Activated CD4-positive, alpha-beta memory T cell treated with anti-CD3 and anti-CD28 coated beads for 36 hours (primary cell): ENCODE measurements at places on chromosomes 5 and 9. TPM values are rescaled to one million over a fixed set of nuclear protein-coding genes. Genes with fewer than 3 reads are reported as not detected.

Gene FNIP1
- 14.0 TPM for total RNA-seq

Gene RARS1
- 101 TPM for total RNA-seq

Gene CAVIN4
- 0.07 TPM for total RNA-seq

- peaks cover 6% of the 10 kb centered on the region for H3K4me1 ChIP-seq
- DNase-seq, result no peak
- H3K4me3 ChIP-seq, result no peak overlapping the region
- H3K36me3 ChIP-seq, result no peaks in the 10 kb centered on the region
- H3K27ac ChIP-seq, result no peak overlapping the region
- peaks cover 14% of the 10 kb centered on the region for H3K27me3 ChIP-seq
These were observed 74.1 kb upstream of the SH3PXD2B start for GRCh38 chr5:172528440-172528839.

- H3K4me3 ChIP-seq, result no peak overlapping the region
- no peaks in the 10 kb centered on the region for H3K27me3 ChIP-seq
- no peak overlapping the region for H3K27ac ChIP-seq
- H3K4me1 ChIP-seq, result peaks cover 47% of the 10 kb centered on the region
- no peak for DNase-seq
These were observed 12.4 kb downstream of the NFIL3 start for GRCh38 chr9:91411096-91411771.

DNA sequence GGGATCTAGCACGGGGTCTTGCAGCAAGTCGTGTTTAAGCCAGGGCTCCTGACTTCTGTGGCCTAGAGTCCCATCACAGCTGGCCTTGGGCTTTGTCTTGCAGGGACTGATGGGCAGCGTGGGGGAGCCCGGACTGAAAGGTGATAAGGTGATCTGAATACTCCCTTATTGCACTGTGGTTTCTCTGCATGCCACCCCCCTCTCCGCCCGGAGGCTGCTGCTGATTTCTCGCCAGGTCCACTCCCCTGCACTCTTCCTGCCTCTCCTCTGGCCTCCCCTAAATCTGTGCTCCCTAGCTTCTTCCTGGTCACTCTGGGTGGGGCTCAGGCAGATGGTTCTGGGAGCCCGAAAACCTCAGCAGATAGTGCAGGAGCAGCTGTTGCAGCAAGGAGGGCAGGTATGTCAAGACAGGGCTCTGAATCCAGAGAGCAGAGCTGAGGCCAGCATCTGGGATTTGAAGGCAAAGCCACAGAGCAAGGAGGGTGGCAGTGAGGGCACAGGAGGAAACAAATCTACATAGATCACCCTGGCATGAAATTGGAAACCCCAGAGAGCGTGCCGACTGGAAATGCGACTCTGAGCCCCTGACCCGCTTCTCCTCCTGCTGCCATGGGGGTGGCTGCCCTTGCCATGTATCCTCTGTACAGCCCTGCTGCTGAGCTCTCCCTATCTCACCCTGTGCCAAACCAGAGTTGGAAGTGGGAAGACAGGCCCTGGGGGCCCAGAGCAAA, 76.5 kb downstream of the COL27A1 start:
- DNase-seq, result no peak
- no peaks in the 10 kb centered on the region for H3K36me3 ChIP-seq
- no peaks in the 10 kb centered on the region for H3K27me3 ChIP-seq
- H3K27ac ChIP-seq, result no peak overlapping the region
- no peaks in the 10 kb centered on the region for H3K4me1 ChIP-seq

Gene CARTPT
- not detected for total RNA-seq

GRCh38 chr5:160837749-160838593, 14.0 kb downstream of the ATP10B start:
- DNase-seq, result no peak
- peaks cover 4% of the 10 kb centered on the region for H3K27me3 ChIP-seq
- H3K36me3 ChIP-seq, result peaks cover 1% of the 10 kb centered on the region
- H3K4me3 ChIP-seq, result no peak overlapping the region
- no peak overlapping the region for H3K27ac ChIP-seq

DNA sequence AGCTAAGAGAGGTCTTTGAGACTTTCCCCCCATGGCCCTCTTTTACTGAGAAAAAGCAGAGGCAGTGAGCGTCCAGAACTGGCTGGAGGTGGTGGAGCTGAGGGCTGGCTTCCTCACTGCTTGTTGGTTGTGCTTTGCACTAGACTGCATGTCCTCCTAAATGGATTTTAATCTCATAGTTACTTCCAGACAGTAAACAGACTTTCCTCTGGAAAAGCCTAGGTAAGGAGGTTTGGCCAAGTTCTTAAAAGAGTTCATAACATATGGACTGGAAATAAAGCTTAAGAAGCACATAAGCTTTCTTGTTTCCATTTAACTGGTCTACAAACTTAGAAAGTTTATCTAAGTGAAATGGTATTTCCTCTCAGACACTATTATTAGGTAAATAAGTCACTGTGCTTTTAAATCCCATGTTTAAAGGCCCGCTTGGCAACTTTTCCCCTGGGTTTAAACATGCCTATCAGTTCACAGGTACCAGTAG, 2.0 kb downstream of the ASPN start:
- no peaks in the 10 kb centered on the region for H3K36me3 ChIP-seq
- DNase-seq, result no peak
- peaks cover 5% of the 10 kb centered on the region for H3K4me1 ChIP-seq
- no peaks in the 10 kb centered on the region for H3K27me3 ChIP-seq
- H3K27ac ChIP-seq, result no peak overlapping the region

GRCh38 chr5:179233909-179234562, 111.2 kb downstream of the ADAMTS2 start:
- H3K4me1 ChIP-seq, result no peaks in the 10 kb centered on the region
- H3K27me3 ChIP-seq, result peaks cover 8% of the 10 kb centered on the region
- no peaks in the 10 kb centered on the region for H3K36me3 ChIP-seq
- no peak for DNase-seq
- H3K4me3 ChIP-seq, result no peak overlapping the region

Gene FAM78A
- total RNA-seq, result 36.2 TPM

Gene SREK1
- 50.9 TPM for total RNA-seq

GRCh38 chr9:133634081-133634691, 2.0 kb upstream of the DBH start:
- H3K36me3 ChIP-seq, result no peaks in the 10 kb centered on the region
- no peak for DNase-seq
- H3K27me3 ChIP-seq, result peaks cover 1% of the 10 kb centered on the region
- no peak overlapping the region for H3K27ac ChIP-seq
- no peaks in the 10 kb centered on the region for H3K4me1 ChIP-seq

GRCh38 chr9:120579139-120580050, 572 bp downstream of the CDK5RAP2 start:
- H3K27me3 ChIP-seq, result no peaks in the 10 kb centered on the region
- peak overlapping the region; percentile 85 for H3K27ac ChIP-seq
- peak overlapping the region; percentile 97 for H3K4me3 ChIP-seq
- peaks cover 6% of the 10 kb centered on the region for H3K36me3 ChIP-seq
- peaks cover 47% of the 10 kb centered on the region for H3K4me1 ChIP-seq
- peak; percentile 12 for DNase-seq

- no peaks in the 10 kb centered on the region for H3K4me1 ChIP-seq
- H3K4me3 ChIP-seq, result no peak overlapping the region
- H3K27ac ChIP-seq, result no peak overlapping the region
- H3K27me3 ChIP-seq, result no peaks in the 10 kb centered on the region
- no peaks in the 10 kb centered on the region for H3K36me3 ChIP-seq
- no peak for DNase-seq
These were observed 172.5 kb downstream of the RASEF start for GRCh38 chr9:82890401-82890800.

GRCh38 chr9:84919440-84919839, 249.9 kb downstream of the NTRK2 start:
- peaks cover 3% of the 10 kb centered on the region for H3K27me3 ChIP-seq
- H3K4me1 ChIP-seq, result no peaks in the 10 kb centered on the region
- no peak for DNase-seq

GRCh38 chr5:54227109-54227508, 83.3 kb downstream of the ARL15 start:
- no peak overlapping the region for H3K4me3 ChIP-seq
- no peaks in the 10 kb centered on the region for H3K36me3 ChIP-seq
- H3K27me3 ChIP-seq, result no peaks in the 10 kb centered on the region
- peaks cover 2% of the 10 kb centered on the region for H3K4me1 ChIP-seq

GRCh38 chr9:120933310-120934055, 6.9 kb upstream of the TRAF1 start:
- peak; percentile 19 for DNase-seq
- peaks cover 79% of the 10 kb centered on the region for H3K4me1 ChIP-seq
- H3K36me3 ChIP-seq, result no peaks in the 10 kb centered on the region
- no peak overlapping the region for H3K4me3 ChIP-seq
- peak overlapping the region; percentile 99 for H3K27ac ChIP-seq
- no peaks in the 10 kb centered on the region for H3K27me3 ChIP-seq

DNA sequence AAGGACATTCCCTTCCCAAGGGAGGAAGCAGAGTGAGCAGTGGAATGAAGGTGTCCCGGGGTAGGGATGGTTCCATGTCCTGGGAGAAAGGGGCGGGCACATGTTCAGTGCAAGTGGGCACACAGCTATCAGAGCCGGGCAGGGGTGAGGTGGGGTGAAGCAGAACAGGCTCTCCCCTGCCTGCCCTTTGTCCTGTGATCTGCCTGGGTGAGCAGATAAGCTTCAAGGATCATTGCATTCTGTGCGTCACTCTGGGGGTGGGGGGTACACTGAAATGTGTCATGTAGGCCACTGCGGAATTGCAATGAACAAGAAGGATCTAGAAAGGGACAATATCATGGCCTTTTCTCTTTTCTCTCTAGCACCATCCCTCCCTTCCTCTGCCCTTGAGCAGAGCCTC, 61.7 kb upstream of the SHB start:
- H3K36me3 ChIP-seq, result no peaks in the 10 kb centered on the region
- H3K4me1 ChIP-seq, result no peaks in the 10 kb centered on the region
- peaks cover 7% of the 10 kb centered on the region for H3K27me3 ChIP-seq
- H3K4me3 ChIP-seq, result no peak overlapping the region

- DNase-seq, result no peak
- no peaks in the 10 kb centered on the region for H3K36me3 ChIP-seq
- no peaks in the 10 kb centered on the region for H3K27me3 ChIP-seq
- no peaks in the 10 kb centered on the region for H3K4me1 ChIP-seq
- H3K4me3 ChIP-seq, result no peak overlapping the region
These were observed 15.3 kb upstream of the PRUNE2 start for GRCh38 chr9:76921165-76921564.

DNA sequence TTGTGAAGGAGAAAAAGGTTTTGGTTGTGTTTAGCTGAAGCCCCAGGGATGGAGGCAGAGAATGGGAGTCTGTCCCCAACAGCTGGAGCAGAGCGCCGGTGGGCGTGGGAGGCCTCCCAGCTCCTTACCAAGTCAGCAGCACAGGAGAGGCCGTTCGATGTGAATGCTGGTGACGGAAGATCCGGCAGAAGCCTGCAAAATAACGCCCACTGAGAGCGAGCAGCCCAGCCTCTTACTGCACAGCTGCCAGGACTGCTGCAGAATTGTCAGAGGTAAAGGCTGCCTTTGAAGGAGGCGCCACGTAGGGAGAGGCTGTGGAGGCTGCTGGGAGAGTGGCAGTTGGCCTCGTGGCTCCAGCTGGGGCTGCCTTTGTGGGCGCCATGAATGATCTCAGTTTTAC, 26.2 kb downstream of the ANGPTL2 start:
- H3K36me3 ChIP-seq, result no peaks in the 10 kb centered on the region
- no peaks in the 10 kb centered on the region for H3K4me1 ChIP-seq
- no peaks in the 10 kb centered on the region for H3K27me3 ChIP-seq
- no peak for DNase-seq

- no peak overlapping the region for H3K27ac ChIP-seq
- H3K4me1 ChIP-seq, result no peaks in the 10 kb centered on the region
- no peak overlapping the region for H3K4me3 ChIP-seq
- DNase-seq, result no peak
These were observed 3.9 kb upstream of the LCN9 start for GRCh38 chr9:135659252-135659651.
